HepG2 (cell line): ENCODE measurements at places on chromosomes 12 and 14. TPM values are rescaled to one million over a fixed set of nuclear protein-coding genes. Genes with fewer than 3 reads are reported as not detected.

GRCh38 chr12:82047446-82047845 lies 288.3 kb upstream of the PPFIA2 start:
- H3K36me3 ChIP-seq, result no peaks in the 10 kb centered on the region
- H3K4me3 ChIP-seq, result no peak overlapping the region
- no peak overlapping the region for H3K27ac ChIP-seq
- H3K27me3 ChIP-seq, result no peaks in the 10 kb centered on the region
- no peaks in the 10 kb centered on the region for H3K4me1 ChIP-seq

KLRC1 gene
- not detected in 2 replicates for polyA plus RNA-seq

- H3K27me3 ChIP-seq, result no peaks in the 10 kb centered on the region
- no peak overlapping the region for H3K4me3 ChIP-seq
- H3K36me3 ChIP-seq, result no peaks in the 10 kb centered on the region
- H3K27ac ChIP-seq, result no peak overlapping the region
Measured at GRCh38 chr14:56782711-56783110, 27.6 kb downstream of the OTX2 start.

- 0 out of 2 replicates have a peak, but pooled peaks cover 1% of the 10 kb centered on the region for H3K27me3 ChIP-seq
- H3K4me3 ChIP-seq, result peak overlapping the region; percentile 89
- no peaks in the 10 kb centered on the region for H3K36me3 ChIP-seq
- no peak for DNase-seq
- peaks cover 18% of the 10 kb centered on the region; the same call in 1 of the 2 replicates for H3K4me1 ChIP-seq
Measured at GRCh38 chr12:107319533-107320032, 226.2 kb upstream of the CRY1 start.

- no peak for DNase-seq
- 0 out of 2 replicates have a peak, but pooled peaks cover 2% of the 10 kb centered on the region for H3K27me3 ChIP-seq
- H3K36me3 ChIP-seq, result no peaks in the 10 kb centered on the region
- no peak overlapping the region for H3K4me3 ChIP-seq
- peaks cover 24% of the 10 kb centered on the region for H3K4me1 ChIP-seq
Measured at GRCh38 chr12:13195785-13196129, 769 bp upstream of the EMP1 start.

DNA sequence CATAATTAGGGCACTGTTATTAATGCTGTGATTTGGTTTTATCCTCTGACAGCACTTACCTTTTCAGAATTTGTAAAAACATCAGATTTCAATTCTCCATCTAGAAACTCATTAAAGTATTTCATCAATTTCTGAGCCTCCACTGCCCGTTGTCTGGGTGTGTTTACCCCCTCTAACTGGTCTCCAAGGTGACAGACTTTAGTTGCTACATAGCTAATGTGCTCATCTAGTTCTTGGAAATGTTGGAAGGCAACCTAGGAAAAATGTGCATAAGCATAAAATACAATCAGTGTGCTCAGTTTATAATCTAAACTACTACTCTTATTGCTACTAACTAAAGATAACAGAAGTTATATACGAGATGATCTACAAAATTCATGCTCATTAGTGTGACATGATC lies 24.6 kb downstream of the EXOC5 start:
- no peak overlapping the region for H3K27ac ChIP-seq
- DNase-seq, result no peak
- peaks cover 9% of the 10 kb centered on the region; the same call in 1 of the 3 replicates for H3K36me3 ChIP-seq
- no peaks in the 10 kb centered on the region for H3K27me3 ChIP-seq

TROAP gene
- 14.8 and 22.5 TPM in 2 replicates for polyA plus RNA-seq

DNA sequence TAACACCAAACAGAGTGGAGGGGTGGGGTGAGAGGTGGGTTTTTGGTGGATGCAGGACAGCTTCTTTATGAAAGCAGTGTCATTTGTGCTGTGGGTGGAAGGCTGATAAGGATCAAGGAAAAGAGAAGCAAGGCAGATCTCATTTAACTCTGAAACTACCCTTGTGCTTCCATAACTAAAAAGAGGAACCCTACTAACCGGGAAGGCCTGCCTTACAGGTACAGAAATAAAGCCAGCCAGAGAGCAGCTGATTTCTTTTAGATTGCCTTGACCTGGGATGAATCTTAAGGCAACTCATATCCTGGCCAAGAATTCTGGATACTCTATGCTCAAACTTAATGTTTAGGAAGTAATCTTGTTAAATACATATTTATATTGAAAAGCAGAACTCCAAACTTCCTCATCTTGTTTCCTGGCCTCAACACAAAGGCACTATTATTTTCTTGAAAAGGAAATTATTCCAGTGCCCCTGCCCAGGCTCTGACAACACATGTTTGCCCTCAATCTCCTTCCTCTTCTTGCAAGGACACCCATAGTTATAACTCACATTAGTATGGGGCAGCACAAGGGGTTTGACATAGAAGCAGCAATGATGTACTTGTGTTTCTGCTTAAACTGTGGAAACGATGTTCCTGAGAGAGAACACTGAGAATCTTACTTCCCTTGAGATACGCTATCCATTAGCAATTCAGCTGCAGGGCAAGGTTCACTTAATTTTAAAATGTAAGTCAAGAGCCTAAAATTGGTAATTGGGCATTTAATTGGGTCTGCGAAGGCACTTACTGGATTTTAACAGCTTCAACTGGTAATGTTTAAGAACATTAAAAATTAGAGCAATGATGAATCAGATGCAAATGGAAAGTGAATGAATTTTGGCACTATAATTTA lies 173.7 kb downstream of the STXBP6 start:
- no peaks in the 10 kb centered on the region for H3K27me3 ChIP-seq
- H3K36me3 ChIP-seq, result no peaks in the 10 kb centered on the region
- peaks cover 69% of the 10 kb centered on the region for H3K4me1 ChIP-seq
- no peak for DNase-seq
- no peak overlapping the region for H3K27ac ChIP-seq

YEATS4 gene
- 10.0 and 16.8 TPM in 2 replicates for polyA plus RNA-seq

- H3K4me3 ChIP-seq, result no peak overlapping the region
- H3K4me1 ChIP-seq, result no peaks in the 10 kb centered on the region
- peaks cover 95% of the 10 kb centered on the region for H3K27me3 ChIP-seq
Measured at GRCh38 chr12:114444422-114445279, 38.7 kb upstream of the TBX5 start.

ZCCHC8 gene
- polyA plus RNA-seq, result 18.6 and 20.5 TPM in 2 replicates
